T1000 (cell line): ENCODE measurements at places on chromosomes 3 and 15.
A peak's percentile ranks its signal among the peaks of the same experiment; 100 is the strongest.

DNA sequence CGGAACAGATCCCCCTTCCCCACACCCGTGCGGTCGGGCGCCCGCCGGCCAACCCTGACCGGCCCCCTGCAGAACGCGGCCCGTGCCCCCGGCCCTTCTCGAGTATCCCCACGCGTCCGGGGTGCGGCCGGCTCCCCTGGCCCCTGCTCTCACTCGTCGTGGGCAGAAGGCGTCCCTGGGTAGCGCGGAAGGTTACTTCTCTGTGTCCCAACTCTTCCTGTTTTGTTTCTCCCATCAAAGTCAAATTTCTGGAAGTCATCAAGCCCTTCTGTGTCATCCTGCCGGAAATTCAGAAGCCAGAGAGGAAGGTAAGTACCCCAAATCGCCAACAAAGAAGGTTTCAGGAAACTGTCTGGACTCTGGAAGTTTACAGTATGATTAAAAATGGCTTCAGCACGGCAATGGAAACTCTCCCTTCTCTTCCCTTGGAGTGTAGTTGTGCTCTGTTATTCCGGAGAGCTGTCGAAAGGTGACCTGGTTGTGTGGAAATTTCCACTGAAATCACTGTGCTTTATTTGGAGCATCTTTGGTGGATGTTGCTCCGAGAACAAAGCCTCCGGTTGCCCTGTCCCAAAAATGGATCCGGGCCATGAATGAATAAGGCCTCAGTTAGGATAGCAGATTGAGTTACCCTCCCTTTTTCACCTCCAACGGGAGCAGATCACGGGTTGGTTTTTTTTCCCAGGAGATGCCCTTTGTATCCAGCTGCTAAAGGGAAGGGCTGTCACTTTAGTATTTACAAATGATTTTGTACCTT lies 536 bp downstream of the SEC61A1 start:
- no peak for DNase-seq

DNA sequence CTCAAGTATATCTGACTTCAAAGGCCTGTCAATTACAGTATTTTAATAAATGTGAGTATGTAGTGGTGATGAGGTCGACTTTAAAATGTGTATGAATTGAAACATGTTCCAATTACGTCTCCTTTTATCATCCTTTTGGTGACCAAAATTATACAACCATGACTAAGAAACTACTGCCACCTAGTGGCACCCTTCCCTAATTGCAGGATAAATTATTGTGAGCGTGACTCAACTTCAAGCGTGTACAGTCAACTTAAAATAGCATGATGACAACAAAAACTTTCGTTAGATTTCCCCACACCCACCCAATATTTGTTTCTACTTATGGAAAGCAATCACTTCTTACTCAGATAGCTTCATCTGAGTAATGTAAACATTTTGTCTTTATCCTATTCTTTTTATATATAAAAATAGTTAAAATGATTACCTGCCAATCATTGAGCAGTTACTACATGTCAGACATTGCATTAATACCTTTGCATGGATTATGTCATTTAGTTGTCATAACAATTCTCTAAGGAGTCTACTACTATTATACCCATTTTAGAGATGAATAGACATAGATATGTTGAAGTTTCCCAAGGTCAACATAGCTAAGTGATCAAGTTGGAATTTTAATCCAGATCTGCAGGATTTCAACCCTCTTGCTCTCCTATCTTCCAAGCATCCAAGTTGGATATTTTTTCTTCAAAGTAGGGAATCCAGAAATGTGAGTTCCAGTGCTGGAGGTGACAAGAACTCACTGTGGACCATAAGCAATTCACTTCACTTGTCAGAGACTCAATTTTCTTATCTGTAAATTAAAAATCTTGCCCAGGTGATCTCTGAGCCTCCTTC lies 106.0 kb downstream of the MEX3B start:
- DNase-seq: no peak

- DNase-seq: no peak
Measured at GRCh38 chr3:52775877-52776276, 1.5 kb upstream of the ITIH1 start.

DNA sequence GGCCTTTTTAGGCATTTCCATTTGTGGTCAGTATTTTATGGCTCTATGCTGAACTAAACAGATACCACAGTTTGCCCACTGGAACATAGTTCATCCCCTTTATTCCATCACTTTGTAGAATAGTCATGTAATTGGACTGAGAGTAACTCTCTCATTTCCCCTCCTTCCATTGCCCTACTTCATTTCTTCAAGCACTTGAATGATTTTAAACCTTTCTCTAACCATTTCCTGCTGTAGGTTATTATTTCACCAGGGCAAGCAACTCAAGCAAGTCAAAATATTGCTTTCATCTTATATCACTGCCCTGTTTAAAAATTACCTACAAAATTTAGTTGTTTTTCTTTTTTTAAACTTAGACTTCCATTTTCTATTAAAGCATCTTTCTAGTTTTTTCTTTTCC lies 177.0 kb downstream of the RAP2B start:
- DNase-seq: no peak

DNA sequence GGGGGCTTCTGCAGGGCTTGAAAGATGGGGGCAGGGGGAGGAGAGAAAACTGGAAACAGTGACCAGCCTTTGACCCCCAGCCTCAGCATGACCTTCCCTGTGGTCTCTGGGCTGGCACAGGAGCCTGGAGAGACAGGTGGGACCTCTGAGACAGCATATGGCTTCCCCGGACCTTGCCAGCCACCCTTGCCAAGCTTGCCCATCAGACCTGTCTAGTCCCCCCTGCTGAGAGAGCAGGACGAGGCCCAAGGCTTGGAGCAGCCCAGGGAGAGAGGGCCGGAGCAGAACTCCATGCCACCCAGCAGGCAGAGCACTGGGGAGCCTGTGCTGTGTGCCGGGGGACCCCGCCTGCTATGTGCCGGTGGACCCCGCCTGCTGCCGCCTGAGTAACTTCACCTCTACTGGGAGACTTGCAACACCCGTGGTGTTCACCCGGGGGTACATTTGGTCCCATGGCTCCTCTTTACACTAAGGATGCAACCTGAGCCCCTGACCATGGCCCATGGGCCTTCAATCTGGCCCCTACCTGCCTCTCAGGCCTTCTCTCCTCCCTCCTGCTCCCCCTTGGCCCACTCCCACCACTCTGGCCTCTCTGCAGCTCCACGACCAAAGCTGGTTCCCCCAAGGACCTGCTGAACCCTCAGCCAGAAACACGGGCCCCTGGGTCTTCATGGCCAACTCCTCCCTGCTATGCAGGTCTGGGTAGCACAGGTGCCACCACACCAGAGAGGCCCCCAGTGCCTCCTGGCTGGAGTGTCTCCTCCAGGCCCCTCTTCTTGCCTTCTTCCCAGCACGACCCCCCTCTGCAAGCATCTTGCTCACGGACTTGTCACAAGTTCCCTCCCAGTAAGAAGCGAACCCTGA lies 21.1 kb upstream of the SLC41A3 start:
- no peak for DNase-seq

DNA sequence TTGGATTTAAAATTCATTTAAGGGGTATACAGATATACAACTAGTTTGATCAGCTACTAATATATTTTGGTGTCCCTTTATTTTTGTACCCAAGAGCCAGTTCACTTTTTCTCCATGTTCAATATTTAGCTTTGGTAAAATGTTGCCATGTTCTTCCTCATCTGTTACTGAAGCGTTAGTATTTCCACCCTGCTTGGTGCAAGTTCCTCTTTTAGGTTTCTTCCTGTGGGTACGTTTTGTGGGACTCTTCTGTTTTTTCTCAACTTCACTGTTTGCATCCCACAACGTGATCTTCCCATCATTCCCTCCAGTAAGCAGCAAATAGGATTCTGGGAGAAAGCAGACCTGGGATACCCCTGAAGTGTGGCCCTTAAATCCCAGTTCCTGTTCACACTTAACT lies 14.1 kb downstream of the WDR53 start:
- DNase-seq: no peak

DNA sequence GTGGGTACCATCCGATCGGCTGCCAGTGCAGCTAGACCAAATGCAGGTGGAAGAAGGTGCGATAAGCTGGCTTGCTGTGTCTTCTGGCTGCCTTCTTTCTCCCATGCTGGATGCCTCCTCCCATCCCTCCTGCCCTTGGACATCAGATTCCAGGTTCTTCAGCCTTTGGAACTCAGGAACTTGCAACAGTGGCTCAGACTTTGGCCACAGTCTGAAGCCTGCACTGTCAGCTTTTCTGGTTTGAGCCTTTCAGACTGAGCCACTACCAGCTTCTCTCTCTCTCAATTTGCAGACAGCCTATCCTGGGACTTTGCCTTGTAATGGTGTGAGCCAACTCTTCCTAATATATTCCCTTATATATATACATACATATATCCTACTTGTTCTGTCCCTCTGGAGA lies 485.5 kb downstream of the FHIT start:
- no peak for DNase-seq

DNA sequence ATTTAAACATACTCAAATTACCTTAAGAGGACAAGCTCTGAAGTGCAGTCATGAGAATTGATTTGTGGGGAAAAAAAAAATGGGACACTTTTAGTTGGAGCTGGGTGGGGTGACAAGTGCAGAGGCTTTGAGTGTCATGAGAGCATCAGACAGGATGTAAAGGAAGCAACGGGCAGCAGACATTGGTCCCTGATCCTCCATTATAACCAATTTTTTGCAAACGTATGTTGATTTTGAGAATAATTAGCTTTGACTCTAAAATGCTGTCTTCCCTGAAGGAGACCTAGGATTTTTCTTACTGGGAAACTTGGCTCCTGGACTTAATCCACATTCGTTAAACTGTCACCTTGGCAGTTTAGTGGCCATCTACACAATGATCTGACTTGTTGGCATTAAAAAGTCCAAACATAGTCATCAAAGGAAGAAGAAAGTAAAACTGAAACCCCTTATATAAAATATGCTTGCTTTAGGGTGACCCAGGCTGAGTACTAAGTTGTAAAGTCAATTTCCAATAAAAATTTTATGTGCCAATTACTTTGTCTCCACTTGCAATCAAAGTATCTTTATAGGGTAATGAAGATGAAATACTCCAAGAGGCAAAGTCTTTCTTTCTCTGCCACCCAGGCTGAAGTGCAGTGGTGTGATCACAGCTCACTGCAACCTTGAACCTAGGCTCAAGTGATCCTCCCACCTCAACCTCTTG lies 45.6 kb downstream of the BCL2L10 start:
- DNase-seq: no peak

GRCh38 chr3:14063152-14063551 lies 61.5 kb downstream of the CHCHD4 start:
- DNase-seq: no peak

- no peak for DNase-seq
Measured at GRCh38 chr15:52329987-52330386, 34.4 kb upstream of the MYO5C start.

GRCh38 chr15:58585693-58586443 lies 154.1 kb downstream of the LIPC start:
- DNase-seq: no peak

GRCh38 chr3:90011131-90011530 lies 903.7 kb downstream of the EPHA3 start:
- DNase-seq: no peak

GRCh38 chr15:33941279-33942063 lies 26.8 kb upstream of the CHRM5 start:
- DNase-seq: no peak

DNA sequence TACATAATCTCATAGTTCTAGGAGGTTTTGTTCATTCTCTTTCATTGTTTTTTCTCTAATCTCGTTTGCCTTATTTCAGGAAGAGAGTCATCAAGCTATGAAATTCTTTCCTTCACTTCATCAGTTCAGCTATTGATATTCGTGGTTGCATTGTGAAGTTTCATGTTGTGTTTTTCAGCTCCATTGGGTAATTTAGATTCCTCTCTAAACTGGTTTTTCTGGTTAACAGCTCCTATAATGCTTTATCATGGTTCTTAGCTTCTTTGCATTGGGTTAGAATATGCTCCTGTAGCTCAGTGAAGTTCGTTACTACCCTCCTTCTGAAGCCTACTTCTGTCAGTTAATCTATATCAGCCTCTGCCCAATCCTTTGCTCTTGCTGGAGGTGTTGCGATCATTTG lies 69.4 kb upstream of the CD96 start:
- no peak for DNase-seq

- no peak for DNase-seq
Measured at GRCh38 chr3:42088803-42089530, 2.2 kb upstream of the TRAK1 start.

GRCh38 chr3:134445636-134446035 lies 40.1 kb downstream of the ANAPC13 start:
- no peak for DNase-seq

- peak; percentile 90 for DNase-seq
Measured at GRCh38 chr3:72996473-72997333, at the start of gene PPP4R2. Gene PPP4R2 (plus strand): TSS chr3:72996811. CDS start chr3:72997038, 227 bp downstream.

DNA sequence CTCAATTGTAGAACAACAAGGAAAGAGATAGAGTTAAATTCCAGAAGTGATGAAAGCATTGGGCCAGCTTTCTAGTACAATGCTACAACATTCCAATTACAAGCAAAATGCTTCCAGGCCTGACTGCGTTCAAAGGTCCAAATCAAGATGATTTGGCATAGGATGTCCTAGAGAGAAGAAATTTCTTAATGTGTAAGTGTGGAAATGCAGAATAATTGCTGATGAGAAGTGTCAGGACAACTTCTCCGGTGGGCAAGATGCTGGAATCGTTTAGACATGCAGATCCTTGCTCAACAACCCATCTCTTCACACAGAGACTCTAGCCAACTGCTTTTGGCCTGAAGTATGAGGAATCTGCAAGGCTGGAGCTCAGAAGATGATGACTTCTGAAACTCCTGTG lies 71.1 kb upstream of the PDZRN3 start:
- no peak for DNase-seq

DNA sequence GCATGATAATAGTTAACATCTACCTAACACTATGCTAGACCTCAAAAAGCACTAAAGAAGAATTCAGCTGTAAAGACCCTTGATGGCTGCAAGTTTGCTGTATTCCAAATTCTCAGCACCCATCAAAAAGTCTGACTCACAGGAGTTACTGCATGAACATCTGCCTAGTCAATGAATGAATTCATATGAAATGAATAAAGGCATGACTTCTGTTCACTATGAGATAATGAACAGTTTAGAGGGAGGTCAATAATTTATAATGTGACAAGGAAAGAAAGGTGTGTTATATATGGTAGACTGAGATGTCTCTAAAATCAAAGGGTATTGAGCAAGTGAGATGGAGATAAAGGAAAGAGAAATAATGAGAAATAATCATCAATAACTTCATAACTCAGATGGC lies 508.2 kb upstream of the TGFBR2 start:
- DNase-seq: no peak
